M059J (cell line): ENCODE measurements at places on chromosomes 5 and 9.

GRCh38 chr5:42940853-42941252 lies 99.3 kb downstream of the ANXA2R start:
- no peak for DNase-seq

DNA sequence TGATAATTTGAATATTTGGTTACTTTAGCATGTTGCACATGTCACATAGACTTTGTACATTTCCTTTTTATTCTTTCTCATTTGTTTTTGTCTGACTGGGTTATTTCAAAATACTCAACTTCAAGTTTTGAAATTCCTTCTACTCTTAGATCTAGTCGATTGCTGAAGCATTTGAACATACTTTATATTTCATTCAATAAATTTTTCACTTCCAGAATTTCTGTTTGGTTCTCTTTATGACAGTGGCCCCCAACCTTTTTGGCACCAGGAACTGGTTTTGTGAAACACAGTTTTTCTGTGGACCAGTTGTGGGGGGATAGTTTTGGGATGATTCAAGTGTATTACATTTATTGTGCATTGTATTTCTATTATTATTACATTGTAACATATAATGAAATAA lies 119.8 kb downstream of the COX7C start:
- no peak for DNase-seq

DNA sequence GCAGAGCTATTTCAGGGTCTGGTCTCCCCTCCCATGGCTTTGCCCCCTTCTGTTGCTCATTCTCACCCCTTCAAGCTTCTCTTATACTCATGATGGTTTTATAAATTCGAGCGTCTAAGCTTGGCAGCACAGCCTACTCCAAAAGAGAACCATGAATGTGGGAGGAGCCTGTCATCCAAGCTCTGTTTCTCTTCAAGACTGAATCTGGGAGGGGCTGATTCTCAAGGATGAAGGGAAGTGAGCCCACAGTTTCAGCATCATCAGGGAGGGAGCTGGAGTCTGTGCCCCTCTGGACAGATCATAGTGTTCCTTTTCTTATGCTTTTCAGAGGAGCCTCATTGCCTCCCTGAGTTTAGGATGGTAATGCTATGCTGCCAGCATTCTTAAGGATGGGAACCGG lies 168.6 kb downstream of the CFAP90 start:
- no peak for DNase-seq

GRCh38 chr9:19533373-19533772 lies 124.6 kb downstream of the ACER2 start:
- peak; percentile 26 for DNase-seq

- no peak for DNase-seq
Measured at GRCh38 chr5:75648712-75649111, 37.5 kb downstream of the ANKDD1B start.

DNA sequence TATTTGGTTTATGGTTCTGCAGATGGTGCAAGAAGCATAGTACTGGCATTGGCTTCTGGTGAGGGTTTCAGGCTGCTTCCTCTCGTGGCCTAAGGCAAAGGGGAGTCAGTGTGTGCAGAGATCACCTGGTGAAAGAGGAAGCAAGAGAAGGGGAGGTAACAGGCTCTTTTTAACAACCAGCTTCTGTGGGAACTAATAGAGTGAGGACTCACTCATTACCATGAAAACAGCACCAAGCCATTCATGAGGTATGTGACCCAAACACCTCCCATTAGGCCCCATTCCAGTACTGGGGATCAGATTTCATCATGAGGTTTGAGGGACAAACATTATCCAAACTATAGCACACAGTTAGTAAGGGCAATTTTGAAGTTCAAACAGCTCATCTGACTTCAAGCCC lies 263.5 kb downstream of the TMEM38B start:
- DNase-seq: no peak

DNA sequence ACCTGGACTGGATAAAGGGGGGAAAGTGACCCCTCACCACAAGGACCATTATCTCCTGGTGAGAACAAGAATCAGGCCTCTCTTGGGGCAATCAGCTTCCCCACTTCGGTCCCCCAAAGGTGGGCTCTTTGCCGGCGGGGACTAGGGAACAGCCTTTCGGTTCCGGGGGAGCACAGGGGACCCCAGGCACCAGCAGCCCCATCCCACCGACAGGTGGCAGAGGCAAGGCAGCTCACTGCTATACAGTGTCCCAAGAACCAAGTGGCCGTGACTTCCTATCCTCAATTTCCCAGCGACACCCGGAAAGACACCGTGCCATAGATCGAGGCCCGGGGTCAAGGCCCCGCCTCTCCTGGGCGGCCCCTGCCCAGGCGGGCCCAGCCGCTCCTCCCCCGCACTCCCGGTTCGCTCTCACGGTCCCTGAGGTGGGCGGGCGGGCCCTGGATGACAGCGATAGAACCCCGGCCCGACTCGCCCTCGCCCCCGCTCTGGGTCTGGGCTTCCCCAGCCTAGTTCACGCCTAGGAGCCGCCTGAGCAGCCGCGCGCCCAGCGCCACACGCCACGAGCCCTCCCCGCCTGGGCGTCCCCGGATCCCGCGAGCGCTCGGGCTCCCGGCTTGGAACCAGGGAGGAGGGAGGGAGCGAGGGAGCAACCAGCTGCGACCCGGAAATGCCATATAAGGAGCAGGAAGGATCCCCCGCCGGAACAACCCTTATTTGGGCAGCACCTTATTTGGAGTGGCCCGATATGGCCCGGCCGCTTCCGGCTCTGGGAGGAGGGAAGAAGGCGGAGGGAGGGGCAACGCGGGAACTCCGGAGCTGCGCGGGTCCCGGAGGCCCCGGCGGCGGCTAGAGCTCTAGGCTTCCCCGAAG lies 655 bp upstream of the EGR1 start:
- DNase-seq: peak; percentile 97

- no peak for DNase-seq
Measured at GRCh38 chr9:97853844-97854695, 1.0 kb downstream of the FOXE1 start.

DNA sequence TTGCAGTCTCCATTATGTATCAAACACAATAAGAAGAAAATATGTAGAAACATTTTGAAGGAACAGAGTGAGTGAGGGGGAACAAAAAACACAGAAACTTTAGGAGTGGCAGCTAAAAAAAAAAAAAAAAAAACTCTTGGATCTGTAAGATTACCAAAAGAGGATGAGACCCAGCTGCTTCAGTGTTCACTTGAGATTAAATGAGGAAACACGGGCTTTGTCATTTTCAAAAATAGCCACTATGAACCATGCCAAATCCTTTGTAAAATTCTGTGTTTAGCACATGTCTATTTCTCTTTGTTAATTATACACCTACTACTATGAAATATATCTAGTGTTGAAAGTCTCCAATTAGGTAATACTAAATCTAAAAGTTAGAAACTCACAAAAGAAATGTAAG lies 485.9 kb downstream of the EFNA5 start:
- no peak for DNase-seq

DNA sequence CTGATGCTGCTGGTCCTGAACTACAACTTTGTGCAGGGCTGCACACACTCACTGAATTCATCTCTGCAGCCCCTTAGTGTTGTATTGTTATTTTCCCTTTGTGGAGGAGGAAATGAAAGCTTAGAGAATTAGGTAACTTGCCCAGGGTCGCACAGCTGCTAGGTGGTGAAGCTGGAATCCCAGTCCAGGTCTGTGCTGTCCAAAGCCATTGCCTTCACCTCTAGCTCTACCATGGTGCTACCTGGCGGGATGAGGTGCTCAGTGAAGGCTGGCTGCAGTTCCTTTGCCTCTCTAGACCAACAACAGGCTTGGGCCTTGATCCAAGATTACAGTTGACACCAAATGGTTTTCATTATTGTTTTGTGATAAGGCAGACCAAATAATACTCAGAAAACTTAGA lies 177.8 kb upstream of the PITX1 start:
- no peak for DNase-seq

DNA sequence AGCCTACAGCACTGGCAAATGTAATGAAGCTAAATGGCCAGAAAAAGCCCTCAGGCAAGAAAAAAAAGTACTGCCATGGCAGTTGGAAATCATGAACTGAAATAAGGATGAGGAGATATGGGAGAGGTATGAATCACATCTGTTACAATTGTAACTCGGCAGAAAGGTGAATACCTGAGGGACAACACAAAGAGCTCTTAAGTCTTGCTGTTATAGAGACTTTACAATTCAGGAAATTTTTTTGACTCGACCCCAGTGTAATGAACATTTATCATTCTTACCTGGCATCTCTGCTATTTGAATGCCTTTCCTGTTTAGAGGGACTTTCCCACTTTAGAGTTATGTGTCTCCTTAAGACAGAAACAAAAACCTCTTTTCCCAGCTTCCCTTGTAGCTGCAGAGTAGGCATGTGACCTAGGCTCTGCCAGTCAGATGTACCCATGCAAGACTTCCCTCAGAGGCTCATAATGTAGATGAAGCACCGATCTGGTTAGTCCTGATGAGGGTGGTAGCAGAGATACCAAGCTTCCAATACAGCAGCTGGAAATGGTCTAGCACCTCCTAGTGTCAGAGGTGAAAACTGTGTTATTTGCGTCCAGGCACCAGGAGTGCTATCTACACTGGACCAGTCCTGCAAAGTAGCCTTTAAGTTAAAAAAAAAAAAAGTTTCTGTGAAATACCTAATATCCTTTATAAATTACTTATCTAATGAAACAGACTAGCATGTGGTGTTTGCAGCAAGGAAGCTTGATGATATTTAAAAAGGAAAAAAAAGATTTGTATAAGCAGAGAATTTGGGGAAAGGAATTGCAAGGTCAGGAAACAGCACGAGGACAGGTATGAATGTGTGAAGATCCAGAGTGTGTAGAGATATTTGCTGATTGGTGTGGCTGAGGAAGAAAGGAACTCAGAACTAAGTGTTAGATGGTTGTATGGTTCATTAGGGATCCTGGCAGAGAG lies 146.9 kb upstream of the SLC1A3 start:
- DNase-seq: peak; percentile 88

- peak; percentile 27 for DNase-seq
Measured at GRCh38 chr9:28365020-28365640, 791.8 kb upstream of the C9orf72 start.

GRCh38 chr9:79692857-79693571 lies 121.2 kb downstream of the TLE4 start:
- no peak for DNase-seq

DNA sequence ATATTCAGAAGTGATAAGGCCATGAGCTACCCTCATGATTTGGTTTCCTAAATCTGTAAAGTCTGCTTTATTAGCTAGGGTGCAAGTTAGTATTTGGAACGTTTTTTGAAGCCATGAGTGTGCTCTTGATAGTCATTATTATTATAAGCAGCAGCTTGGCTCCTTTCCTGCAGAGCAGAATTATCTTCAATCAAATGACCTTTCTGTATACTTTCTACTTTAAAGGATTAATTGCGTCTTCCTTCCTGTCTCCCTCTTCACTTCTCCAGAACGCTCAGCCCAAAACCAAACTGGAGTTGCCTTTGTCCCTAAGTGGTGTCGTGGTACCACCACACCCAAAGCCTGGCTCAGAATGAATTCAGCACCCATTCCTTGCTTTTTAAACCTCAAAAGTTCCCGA lies 211.3 kb downstream of the ARHGAP26 start:
- DNase-seq: peak; percentile 32

DNA sequence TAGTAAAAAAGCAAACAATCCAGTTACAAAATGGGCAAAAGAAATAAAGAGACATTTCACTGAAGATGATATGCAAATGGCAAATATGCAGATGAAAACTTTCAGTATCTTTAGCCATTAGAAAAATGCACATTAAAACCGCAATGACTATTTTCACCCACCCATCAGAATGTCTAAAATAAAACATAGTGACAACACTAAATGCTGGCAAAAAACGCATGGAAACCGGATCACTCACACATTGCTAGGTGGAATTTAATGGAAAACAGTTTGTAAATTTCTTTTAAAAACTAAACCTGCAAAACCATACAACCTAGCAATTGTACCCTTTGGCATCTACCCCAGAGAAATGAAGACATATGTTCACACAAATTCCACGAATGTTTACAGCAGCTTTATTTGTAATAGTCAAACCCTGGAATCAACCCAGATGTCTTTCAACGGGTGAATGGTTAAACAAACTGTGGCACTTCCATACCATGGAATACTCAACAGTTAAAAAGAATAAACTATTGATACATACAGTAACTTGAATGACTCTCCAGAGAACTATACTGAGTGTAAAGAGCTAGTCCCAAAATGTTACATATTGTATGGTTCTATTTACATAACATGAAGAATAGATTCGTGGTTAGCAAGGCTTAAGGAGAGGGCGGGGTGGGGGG lies 17.2 kb upstream of the PAM start:
- DNase-seq: peak; percentile 23

DNA sequence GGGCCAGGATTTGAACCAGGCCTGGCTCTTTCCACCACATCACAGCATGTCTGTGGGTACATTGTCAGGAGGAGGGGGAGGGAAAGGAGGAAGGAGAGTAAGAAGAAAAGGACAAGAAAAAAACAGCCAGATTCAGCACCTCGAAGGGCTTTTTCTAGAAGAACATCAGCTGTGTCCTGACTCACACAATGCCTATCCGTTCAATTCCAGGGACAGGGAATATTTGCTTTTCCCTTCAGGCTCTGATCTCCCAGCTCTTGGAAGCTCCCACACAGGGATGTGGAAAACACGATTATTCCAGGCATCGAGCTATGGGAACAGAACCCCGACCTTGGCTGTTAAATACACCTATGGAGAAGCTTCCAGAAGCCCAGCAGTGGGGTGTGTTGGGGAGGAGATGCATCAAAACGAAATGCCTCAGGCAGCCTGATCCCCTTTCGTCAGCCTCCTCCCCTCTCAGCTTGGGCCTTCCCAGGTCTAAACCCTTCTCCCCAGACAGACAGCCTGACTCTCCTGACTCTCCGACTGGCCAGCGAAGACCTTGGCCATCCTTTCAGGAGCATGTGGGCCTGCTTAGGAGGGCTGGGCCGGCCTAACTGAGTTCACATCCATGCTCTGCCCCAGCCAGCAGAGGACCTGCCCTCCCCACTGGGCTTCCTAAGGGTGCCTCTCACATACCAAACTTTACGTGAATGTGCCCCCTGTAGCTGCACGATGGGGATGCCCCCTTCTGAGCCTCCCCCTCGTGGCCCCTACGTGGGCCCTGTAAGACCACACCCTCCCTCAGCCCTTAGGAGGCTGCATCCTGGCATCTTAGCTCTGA lies 54.4 kb downstream of the NEURL1B start:
- DNase-seq: no peak

GRCh38 chr5:56589481-56589860 lies 225.9 kb upstream of the MAP3K1 start:
- no peak for DNase-seq

DNA sequence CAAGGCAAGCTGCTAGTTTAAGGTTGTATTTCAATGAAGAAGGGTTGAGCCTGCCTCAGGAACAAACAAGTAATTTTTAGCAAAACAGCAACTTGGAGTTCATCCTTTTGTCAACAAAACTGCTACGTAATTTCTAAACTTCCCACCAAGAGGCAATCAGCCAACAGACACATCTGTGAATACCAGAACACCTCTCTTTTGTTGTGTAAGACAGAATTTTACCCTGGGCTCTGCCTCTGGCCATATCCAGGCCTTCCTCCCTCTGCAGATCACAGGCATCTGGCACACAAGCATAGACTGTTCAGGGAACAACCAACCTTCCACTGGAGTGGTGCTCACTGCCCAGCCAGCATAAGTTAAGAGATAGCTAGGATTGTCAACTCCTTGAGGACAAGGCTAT lies 409.0 kb downstream of the SPOCK1 start:
- DNase-seq: no peak

- DNase-seq: no peak
Measured at GRCh38 chr9:93500571-93501298, 47.4 kb upstream of the FAM120AOS start.
